Naive B cell (primary cell): ENCODE measurements at places on chromosomes 16 and 17. TPM values are rescaled to one million over a fixed set of nuclear protein-coding genes. Genes with fewer than 3 reads are reported as not detected.

GRCh38 chr17:1162116-1162855 lies 17.5 kb downstream of the ABR start:
- DNase-seq: no peak

DNA sequence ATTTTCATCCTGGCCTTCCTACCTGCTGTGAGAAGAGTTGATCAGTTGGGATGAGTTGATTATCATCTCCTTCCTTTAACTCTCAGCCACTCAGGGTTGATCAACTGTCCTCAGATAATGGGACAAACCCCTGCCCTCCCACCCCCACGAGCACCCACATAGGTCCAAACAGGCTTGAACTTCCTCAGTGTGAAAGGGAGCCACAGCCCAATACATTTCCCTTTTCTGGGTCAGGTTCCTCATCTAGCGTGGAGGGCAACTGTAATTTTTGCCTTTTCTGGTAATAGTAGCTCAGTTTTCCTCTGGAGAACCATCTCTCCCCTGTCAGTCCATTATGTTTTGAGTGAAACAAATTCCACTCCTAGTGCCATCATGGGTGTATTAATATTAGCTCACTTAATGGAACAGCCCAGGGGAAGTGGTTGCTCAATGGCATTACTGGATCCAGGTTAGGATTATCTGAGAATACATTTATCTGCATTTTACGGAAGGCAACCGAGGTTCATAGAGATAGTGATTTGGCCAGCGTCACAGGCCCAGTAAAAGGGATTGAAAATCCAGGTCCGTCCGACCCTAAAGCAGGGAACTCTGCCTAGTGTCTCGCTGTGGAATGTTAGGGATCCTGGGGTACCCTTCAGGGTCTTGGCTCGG lies 476 bp upstream of the LPCAT2 start:
- DNase-seq: no peak

GRCh38 chr16:78866521-78866920 lies 734.0 kb downstream of the MAF start:
- DNase-seq: no peak

The CRK gene
- polyA plus RNA-seq: 32.0 TPM

The SLFN13 gene
- polyA plus RNA-seq: 5.2 TPM

The MYH1 gene
- not detected for polyA plus RNA-seq
